ENCODE measurements at places on chromosomes 13 and 19. TPM values are rescaled to one million over a fixed set of nuclear protein-coding genes. Genes with fewer than 3 reads are reported as not detected.

- no peak for DNase-seq
Observed at GRCh38 chr19:7732045-7732444, at the start of gene CLEC4G. TSS of gene CLEC4G (minus strand) at chr19:7732110. CDS start at chr19:7732102, 8 bp downstream.

- no peak for DNase-seq
Observed at GRCh38 chr13:20847296-20847695, 55.2 kb downstream of the XPO4 start.

DNA sequence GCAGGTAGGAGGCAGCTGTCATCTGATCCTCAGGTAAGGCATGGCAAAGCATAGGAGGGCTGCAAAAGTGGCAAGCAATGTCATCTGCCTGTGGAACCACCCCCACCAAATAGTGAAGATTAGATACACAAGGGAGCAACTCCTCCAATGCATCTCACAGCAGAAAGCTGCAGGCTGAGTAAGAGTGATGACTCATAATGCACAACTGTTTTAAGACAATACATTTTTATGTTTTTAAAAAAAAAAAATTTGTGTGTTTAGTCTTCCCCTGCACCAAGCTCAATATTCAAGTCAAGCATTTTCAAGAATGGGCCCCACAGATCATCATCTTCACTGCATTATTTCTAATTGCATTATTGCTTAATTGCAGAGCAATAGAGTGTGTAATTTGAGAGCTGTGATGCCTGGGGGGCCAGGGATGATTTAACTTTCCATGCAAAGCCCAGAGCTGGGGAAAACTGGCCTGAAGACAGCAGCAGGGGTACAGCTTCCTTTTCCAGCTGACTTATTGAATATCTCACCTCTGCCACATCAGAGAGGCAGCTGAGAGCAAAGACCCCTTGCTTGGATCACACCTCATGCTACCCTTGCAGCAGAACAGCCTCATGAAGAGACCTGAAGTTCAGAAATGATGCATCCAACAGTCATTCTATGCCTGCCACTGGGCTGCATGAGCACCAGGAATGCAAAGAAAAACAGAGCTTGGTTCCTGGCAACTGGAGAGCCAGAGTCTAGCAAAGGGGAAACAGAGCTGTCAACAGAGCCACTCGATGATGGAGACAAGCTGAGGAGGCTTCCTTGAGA lies 22.7 kb upstream of the POP4 start:
- DNase-seq, result no peak

DNA sequence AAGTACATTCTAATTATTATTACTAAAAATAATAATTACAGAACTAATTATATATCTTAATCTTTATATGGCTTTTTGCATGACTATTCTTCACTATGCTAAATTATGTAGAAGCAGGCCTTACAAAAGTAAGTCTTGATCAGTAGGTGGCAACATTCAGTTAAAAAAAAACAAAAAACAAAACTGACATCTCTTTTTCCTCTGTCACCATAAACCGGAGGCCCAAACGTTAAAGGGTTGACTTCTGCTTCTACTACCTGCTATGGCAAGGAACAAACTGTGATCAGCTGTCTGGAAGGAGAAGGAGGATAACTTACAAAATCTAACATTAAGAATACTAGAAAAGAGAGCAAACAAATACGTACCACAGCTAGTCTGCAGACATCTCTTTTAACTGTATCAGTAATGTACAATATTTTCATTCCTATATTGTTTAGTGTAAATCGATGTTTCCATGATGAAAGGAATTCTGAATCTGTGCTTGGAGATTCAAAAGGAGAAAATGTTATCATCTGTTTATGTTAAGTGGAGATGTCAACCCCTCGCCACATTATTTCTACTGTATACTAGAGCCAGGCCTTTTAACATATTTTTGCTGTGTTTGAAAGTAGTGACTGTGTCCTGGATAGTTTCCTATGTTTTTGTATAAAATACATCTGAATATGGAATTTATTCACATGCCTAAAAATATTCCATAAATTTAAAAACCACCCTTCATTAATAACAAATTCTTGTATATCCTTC lies 1525.4 kb downstream of the SLITRK1 start:
- DNase-seq, result peak; percentile 4

GRCh38 chr13:45055198-45055901 lies 65.0 kb upstream of the GTF2F2 start:
- no peak for DNase-seq

GRCh38 chr13:67844574-67844973 lies 614.4 kb upstream of the PCDH9 start:
- DNase-seq, result no peak

- no peak for DNase-seq
Observed at GRCh38 chr19:7418596-7418995, 69.9 kb downstream of the ARHGEF18 start.

GRCh38 chr19:6272411-6272791 lies 7.4 kb downstream of the MLLT1 start:
- DNase-seq, result peak; percentile 44

SHD gene
- total RNA-seq, result 0.34 TPM

ICAM4 gene
- not detected for total RNA-seq

GAS6 gene
- total RNA-seq, result 31.7 TPM

GRCh38 chr13:39025433-39025839 lies 12.5 kb downstream of the PROSER1 start:
- DNase-seq, result no peak

DNA sequence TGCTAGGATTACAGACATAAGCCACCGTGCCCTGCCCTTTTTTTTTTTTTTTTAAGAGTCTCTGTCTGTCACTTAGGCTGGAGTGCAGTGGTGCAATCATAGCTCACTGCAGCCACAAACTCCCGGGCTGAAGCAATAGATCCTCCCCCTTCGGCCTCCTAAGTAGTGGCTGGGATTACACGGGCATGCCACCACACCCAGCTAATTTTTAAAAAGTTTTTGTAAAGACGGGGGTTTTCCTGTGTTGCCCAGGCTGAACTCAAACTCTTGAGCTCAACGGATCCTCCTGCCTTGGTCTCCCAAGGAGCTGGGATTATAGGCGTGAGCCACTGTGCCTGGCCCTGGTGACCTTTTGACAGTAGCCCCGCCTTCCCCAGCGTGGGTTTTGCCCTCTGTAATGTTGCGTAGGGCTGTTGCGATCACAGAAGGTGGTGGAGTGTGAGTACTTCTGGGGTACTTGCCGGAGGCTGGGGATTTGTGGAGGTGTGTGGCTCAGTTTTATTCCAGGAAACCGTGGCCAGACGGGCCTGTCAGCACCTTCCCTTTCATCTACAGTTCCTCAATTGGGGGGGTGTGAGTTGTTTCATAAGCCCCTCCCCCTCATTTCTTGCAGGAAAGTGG lies 11.6 kb upstream of the RETN start:
- DNase-seq, result peak; percentile 26

GRCh38 chr19:2542341-2543069 lies 66.6 kb downstream of the GADD45B start:
- DNase-seq, result no peak

GRCh38 chr19:47022541-47023447 lies 3.2 kb downstream of the NPAS1 start:
- peak; percentile 86 for DNase-seq

DNA sequence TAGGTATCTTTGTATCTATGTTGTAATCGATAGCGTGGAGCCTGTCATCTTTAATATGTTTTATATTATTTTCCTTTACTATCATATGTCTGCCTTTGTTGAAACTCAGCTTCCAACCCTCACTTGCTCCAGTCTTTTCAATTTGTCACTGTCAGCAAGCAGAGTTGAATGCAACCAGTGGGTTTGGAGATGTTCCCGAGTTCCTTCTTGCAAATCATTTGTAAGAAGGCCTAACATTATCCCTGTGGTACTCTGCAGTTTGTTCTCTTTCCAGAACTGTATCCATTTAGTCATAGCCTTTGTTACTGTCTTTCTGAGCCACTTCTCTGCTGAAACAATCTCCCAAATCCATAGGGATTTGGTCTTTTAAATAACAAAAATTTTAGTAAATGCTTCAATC lies 41.8 kb downstream of the RNASEH2B start:
- DNase-seq, result no peak

DNA sequence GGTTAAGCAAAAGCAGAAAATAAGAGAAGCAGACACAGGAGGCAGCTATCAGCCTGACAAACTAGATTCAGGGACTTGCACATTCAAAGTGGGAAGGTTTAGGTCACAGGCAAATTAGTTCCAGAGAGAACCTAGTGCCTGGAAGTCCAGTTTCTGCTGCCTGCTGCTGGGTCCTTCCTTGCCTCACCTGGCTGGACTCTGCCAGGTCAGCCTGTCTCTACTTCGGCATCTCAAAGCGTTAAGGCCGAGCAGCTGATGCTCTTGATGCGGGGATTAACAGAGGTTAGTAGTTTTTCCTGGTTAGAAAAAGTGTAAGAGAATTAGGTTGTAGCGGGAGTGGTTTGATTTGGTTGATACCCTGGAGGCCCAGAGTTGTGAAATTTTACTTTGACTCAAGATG lies 52.0 kb downstream of the KLF5 start:
- DNase-seq, result no peak

LPAR6 gene
- 4.6 TPM for total RNA-seq

CNN2 gene
- 131 TPM for total RNA-seq

- DNase-seq, result no peak
Observed at GRCh38 chr19:38910488-38910887, 1.5 kb downstream of the CCER2 start.

RASAL3 gene
- not detected for total RNA-seq

GRCh38 chr13:69296130-69296529 lies 811.5 kb upstream of the ATXN8OS start:
- DNase-seq, result no peak

DNA sequence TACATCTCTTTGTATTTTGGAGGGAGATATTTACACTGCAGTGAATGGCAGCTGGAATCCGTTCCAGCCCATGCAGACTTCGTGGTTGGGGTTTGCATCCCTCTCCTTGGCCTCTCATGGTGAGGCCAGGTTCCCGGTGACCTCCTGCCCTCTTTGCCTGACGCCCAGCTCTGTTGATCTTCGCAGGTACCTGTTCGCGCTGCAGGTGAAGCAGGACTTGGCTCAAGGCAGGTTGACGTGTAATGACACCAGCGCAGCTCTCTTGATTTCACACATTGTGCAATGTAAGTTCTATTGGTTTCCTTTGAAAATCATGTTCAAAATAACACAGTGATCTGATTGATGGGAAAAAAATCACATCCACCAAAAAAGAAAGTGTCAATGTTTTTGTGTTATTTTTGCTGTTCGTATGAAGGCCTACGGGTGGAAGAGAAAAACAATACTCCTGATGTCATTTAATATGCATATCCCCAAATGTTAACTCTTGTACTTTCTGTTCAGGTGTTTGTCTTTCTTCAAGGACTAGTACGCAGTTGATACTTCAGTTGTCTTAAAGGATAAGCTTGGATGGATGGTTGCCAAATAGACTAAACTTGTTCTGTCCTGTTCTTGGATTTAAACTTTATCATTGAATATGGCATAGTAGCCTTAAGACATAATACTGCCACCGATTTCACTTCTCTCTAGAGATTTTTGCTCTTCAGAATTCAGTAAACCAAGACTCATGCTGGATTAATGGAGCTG lies 199.1 kb downstream of the STK24 start:
- DNase-seq, result no peak

SLC7A10 gene
- 0.79 TPM for total RNA-seq

- DNase-seq, result no peak
Observed at GRCh38 chr13:96960379-96960778, 33.9 kb downstream of the OXGR1 start.

IFNL1 gene
- total RNA-seq, result not detected

ZNF780A gene
- 30.2 TPM for total RNA-seq

- DNase-seq, result peak; percentile 4
Observed at GRCh38 chr13:70666883-70667556, 558.8 kb upstream of the KLHL1 start.

GRCh38 chr13:102394158-102395053 lies 7.4 kb downstream of the FGF14 start:
- peak; percentile 98 for DNase-seq

DNA sequence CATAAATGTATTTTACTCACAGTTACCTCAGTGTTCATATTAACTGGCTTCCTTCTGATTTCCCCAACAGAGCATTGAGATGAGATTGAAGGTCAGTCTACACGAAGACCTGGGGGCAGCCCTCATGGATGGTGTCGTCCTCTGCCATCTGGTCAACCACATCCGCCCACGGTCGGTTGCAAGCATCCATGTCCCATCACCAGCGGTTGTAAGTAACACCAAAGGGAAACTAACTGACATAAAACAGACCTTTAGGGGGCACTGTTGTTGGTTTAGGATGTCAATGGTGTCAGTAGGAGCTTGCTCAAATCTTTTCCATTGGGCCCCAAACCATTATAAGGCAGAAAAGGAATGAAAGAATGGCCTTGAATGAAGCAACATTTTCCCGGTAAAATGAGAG lies 68.2 kb downstream of the ESD start:
- peak; percentile 29 for DNase-seq

GRCh38 chr19:11414544-11414943 lies 4.6 kb downstream of the RGL3 start:
- DNase-seq, result no peak

- DNase-seq, result no peak
Observed at GRCh38 chr13:69828527-69828926, 279.1 kb upstream of the ATXN8OS start.

DNA sequence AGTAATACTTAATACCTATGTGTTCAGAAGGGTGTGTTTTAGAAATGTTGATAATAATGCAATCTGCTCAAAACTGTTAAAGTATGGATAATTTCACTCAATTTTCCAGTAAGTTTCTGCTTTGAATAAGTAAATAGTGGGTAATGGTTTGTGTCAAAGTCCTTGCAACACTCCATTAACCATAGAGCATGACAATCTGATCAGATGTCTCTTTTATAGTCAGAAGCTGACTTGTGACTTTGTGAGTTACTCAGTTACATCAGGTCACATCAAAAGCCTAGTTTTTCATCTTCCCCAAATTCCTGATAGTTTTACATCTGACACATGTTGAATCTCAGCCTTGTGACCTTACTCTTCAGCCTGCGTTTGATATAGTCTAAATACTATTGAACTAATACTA lies 338.0 kb downstream of the EFNB2 start:
- DNase-seq, result no peak

DNA sequence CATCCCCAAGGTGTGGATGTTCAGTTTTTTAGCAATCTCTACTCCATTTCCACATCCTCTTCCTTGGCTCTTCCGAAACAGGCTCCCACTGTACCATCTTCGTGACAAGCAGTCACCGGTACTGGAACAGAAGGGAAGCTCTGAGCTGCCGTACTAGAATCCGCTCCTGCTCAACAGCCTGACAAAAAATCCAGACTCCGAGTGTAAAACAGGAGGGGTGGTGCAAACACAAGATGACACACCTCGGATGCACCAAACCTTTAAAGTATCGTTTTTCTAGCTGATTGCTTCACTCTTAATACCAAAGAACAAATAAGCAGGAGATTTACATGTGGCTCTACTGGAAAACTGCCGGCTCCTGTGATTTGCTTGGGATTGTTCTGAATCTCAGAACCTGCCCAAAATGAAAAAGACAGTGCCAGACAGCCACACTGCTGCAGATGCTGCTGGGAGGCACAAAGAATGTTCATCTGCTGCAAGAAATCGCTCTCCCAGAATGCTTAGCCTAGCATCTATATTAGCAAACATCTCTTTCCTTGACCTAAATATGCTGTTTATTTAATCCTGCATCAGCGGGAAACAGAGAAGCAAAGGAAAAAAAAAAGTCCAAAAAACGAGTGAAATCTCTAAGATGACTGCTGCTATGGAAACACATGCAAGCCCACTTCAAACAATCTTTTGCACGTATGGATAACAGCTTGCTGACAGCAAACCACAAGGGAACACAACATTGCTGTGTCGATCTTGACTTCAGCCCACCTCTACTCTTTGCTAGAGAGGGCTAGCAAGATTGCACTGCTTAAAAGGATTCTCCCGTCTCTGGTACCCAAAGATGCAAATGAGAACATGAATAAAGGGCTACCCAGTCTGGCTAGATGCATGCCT lies 38.0 kb upstream of the DOCK9 start:
- no peak for DNase-seq

GRCh38 chr13:59236944-59237343 lies 926.8 kb downstream of the DIAPH3 start:
- no peak for DNase-seq
